GM12864 (cell line): ENCODE measurements at places on chromosomes 13 and 19.

DNA sequence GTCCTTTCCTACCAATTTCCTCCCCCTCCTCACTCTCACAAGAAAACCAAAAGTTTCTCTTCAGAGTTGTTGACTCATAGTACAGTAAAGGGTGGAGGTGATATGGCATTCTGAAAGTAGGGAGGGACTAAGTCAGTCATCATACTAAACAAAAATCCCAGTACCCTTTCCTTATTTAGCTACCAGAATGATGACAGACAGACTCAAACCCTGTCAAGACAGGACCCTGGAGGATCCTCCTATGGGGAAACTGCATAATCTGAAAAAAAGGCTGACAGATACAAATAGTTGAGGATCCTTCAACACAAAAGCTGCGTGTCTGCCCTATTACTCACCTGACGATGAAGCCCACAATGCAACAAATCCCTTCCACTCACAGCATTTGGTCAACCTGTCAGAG lies 55.5 kb downstream of the CYSLTR2 start:
- no peak for DNase-seq

- DNase-seq, result no peak
Observed at GRCh38 chr13:113155982-113156655, 2.3 kb upstream of the PROZ start.

- DNase-seq, result no peak
Observed at GRCh38 chr13:33087790-33088189, 71.6 kb downstream of the KL start.

GRCh38 chr13:110183910-110184309 lies 123.0 kb downstream of the COL4A1 start:
- DNase-seq, result no peak

GRCh38 chr19:23774524-23774971 lies 15.9 kb upstream of the ZNF681 start:
- DNase-seq, result no peak

DNA sequence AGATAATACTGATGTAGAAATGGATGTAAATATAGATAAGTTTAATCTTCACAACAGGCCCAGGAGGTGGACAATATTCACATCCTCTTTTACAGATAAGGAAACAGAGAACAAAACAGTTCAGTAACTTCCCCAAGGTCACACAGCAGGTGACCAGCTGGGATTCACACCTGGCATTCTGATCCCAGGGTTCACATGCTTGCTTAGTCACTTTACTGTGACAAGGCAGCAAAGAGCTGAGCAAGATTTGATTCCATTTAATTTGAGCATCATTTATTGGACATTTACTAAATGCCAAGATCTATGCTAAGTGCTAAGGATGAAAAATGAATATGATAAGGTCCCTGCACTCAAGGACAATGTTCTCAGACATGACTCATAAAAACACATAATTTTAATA lies 94.1 kb upstream of the STARD13 start:
- no peak for DNase-seq

- no peak for DNase-seq
Observed at GRCh38 chr13:55160867-55161266, 1979.9 kb upstream of the PRR20A start.

- DNase-seq, result no peak
Observed at GRCh38 chr13:78589206-78589605, 14.1 kb downstream of the POU4F1 start.

DNA sequence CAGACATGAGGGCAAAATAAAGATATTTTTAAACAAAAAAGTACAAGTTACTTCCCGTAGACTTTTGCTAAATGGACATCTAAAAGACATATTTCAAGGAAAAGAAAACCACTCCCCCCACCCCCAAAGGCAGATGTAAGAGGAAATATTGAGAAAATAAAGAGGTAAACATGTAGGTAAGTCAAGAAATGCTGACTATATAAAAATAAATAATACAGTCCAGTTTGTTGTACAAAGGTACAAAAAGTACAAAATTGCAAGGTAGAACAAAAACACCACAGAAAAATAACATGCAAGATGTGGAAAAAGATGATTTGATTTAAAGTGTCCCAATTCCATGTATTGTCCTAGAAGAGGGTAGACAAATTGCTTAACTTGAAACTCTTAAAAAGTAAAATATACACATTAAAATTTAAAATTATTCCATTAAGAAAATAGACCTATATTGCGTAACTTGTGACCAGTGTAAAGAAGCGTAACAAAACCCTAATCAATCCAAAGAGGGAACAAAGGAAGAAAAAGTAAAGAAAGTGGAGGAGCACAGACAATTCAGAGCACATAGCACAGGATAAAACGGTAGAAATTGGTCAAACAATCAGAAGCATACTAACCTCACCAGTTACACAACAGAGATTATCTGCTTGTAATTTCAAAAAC lies 58.4 kb upstream of the FAM216B start:
- no peak for DNase-seq

- no peak for DNase-seq
Observed at GRCh38 chr19:35379992-35380391, 9.1 kb downstream of the GPR42 start.

- DNase-seq, result no peak
Observed at GRCh38 chr19:58001895-58002369, 688 bp downstream of the ZNF606 start.
